ENCODE measurements at places on chromosomes 2 and 18.

GRCh38 chr2:150264442-150264841 is 223.0 kb downstream of the RND3 start:
- DNase-seq: no peak

DNA sequence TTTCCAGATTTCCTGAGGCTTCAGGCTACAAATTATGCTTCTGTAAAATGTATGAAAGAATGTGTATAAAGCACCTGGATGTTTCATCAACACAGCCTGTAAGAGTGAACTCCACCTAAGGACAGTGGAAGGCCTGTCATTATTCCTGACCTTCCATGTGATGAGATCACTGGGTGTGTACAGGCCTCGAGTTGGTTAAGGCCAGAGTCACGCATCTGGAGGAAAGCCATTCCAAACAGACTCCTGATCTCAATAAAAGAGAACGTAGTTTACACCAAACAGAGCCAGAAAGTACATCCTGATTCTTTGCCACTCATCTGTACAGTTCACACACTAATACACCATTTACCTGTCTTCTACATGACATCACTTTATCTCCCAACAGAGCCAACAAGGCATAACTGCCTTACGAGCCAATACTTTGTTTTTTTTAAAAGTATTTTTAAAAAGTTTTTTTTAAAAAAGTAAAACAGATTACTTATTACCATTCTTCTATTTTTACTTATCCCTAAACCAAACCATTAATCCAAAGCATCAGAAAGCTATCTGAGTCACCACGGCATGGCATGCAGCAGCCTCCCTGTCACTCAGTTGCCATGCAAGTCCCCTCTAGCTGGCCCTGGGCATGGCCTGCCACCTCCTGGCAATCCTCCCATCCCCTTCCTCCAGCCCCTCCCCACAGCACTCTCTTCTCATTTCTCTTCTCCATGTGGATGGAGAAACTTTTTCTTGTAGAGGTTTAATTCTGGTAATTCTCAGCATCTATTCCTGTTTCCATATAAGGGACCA is 78.8 kb upstream of the TFCP2L1 start:
- DNase-seq: no peak

GRCh38 chr2:204722691-204723090 is 177.4 kb downstream of the PARD3B start:
- DNase-seq: no peak

GRCh38 chr2:55173438-55174054 is 58.5 kb downstream of the CLHC1 start:
- no peak for DNase-seq

- DNase-seq: no peak
Observed at GRCh38 chr2:37920570-37920969, 4.5 kb upstream of the RMDN2 start.

- DNase-seq: no peak
Observed at GRCh38 chr18:74221081-74221480, 70.7 kb downstream of the CYB5A start.

GRCh38 chr18:73908323-73908722 is 239.3 kb downstream of the FBXO15 start:
- DNase-seq: no peak

DNA sequence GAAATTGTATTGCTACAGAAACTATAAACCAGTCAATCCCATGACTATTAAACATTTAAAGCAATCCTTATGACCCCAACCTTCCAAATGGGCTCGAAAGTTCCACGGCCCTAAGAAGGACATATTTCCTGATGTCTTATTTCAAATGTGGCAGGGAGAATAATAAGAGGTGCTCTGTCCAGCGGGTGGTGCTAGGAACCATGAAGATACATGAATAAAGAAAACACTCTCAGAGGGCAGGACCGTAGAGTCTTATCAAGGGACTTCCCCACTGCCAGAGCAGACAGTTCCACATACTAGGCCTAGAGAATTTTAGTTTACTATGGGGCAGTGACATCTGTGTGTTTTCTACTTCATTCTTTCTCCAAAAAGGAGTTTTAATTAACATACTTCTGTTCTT is 187.1 kb upstream of the PIK3C3 start:
- no peak for DNase-seq

GRCh38 chr2:100909534-100910081 is 89.7 kb downstream of the NPAS2 start:
- DNase-seq: no peak

GRCh38 chr2:191629976-191630712 is 47.8 kb upstream of the NABP1 start:
- DNase-seq: no peak

GRCh38 chr2:179438654-179439053 is 174.0 kb upstream of the SESTD1 start:
- DNase-seq: no peak

- no peak for DNase-seq
Observed at GRCh38 chr18:23502516-23503037, 734 bp upstream of the RMC1 start.

GRCh38 chr2:72235497-72236415 is 88.1 kb upstream of the CYP26B1 start:
- no peak for DNase-seq

- no peak for DNase-seq
Observed at GRCh38 chr2:17373041-17373440, 145.2 kb downstream of the RAD51AP2 start.

DNA sequence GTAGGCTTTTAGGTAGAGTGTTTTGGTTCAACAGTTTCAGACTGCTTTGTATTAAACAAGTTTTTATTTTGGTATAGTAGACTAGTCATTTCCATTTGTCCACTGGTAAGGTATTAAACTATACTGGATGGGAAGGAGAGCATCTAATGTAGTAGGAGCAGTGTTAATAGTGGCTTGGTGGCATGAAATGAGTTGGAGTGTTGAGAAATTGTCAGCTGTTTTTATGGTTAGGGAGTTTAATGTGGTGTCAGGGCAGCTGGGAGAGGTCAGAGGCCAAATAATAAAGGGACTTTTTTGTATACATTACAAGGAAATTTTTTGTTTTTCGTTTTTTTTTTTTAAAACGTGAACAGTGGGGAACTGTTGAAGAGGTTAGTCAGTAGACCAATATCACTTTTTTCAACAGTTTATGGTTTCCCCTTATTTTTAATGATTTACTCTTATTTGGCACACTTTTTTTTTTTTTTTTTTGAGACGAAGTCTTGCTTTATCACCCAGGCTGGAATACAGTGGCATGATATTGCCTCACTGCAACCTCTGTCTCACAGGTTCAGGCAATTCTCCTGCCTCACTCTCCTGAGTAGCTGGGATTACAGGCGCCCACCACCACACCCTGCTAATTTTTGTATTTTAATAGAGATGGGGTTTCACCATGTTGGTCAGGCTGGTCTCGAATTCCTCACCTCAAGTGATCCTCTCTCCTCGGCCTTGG is 21.2 kb downstream of the ACTR3 start:
- no peak for DNase-seq

DNA sequence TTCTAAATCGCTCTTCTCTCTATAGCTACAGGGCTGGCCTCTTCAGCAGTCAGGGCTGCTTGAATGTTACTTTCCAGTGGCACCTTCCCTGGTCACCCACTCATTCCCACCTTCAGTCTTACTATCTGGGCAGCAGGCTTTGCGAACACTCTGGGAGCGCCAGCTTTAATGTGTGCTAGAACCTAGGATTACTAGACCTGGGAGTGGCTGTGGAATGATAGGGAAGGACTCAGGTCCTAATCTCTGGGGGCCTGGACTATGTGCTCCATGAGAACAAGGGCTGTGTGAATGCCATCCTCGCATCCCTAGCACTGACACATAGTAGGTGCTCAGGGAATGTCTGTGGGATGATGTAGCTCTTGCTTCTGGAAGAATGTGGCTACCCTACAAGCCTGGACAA is 57.6 kb downstream of the BCL2L11 start:
- no peak for DNase-seq

DNA sequence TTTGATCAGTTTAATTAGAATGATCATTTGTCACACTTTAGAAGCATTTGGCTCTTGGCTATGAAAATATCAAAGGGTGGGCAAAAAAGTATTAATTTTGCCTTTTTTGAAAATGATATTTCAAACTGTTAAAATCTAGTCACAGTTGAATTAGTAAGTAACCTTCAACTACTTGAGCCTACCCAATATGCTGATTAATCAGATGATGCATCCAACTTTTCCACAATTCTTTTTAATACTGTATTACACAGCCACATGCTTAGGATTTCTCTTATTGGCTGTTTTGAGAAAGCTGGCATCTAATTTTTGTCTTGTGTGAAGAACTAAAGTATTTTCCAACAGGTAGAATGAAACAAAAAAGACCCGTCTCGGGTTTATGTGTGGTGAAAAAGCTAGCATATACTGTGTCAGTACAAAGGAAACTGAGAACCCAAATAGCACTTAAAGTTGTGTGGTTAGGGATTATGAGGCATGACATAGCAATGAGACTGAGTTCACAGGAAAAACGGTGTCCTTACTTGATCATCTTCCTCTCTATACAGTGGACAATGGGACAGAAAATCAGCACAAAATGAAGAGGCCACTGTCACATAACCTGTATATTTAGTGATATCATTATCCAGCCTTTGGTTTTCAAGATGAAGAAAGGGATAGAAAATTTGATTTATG is 11.7 kb downstream of the OSBPL6 start:
- no peak for DNase-seq

GRCh38 chr2:231068525-231069222 is 12.0 kb downstream of the PSMD1 start:
- DNase-seq: no peak

Data from stimulated activated CD4-positive, alpha-beta T cell treated with anti-CD3 and anti-CD28 coated beads, Interleukin-1b, Interleukin-23, amount 100 ng/mL, for 1 hour (primary cell).